ENCODE measurements at places on chromosomes 16 and 17.
A peak's percentile ranks its signal among the peaks of the same experiment; 100 is the strongest.

DNA sequence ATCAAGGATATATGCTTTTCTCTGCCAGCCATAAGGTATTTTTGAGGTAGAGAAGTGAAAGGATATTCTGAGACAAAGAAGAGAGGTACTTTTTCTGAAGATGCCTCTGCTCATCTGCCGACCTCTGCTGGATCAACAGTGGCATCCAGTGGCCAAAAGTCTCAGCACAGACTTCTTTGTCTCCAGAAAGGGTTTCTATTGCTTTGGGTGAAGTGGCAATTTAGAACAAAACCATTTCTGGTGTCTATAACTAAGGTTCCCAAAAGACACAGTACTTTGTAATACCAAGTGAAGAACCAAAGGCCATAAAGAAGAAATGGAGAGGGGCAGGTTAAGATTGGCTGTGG, 155.2 kb upstream of the C17orf78 start:
- peak; percentile 23 for DNase-seq

- DNase-seq: no peak
These were observed 86.4 kb upstream of the HS3ST2 start for GRCh38 chr16:22727285-22728166.

DNA sequence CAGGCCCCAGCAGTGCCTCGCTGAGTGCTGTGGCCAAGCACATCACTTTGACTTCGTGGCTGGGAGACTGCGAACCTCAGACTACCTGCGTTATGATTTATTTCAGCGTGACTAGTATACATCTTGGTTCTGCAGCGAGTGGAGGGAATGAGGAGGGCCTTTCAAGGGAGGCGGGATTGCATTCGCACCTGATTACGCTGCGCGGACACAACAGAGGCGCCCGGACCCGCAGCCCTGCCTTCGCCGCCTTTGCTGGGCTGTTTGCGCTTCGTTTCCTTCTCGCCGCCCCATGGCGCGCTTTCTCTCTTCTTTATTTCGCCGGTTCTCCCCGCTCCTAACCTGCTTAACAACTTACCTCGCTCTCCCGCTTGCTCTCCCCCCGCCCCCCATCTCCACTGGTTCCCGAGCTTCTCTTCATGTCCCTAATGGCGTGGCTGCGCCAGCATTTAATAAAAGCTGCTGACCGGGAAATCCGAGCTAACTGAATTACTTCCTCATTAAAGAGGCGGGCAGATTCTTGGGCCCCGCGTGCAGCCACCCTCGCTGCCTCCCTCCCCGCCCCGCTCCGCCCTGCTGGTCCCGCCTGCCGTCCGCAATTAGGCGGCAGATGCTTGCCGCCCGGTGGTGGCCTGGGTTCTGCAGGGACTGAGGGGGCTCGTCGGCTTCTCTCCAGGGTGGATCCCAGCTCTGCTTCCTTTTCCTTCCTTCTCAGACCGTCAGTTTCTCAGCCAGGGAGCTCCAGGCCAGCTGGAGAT, 257.6 kb upstream of the SDK2 start:
- peak; percentile 55 for DNase-seq

DNA sequence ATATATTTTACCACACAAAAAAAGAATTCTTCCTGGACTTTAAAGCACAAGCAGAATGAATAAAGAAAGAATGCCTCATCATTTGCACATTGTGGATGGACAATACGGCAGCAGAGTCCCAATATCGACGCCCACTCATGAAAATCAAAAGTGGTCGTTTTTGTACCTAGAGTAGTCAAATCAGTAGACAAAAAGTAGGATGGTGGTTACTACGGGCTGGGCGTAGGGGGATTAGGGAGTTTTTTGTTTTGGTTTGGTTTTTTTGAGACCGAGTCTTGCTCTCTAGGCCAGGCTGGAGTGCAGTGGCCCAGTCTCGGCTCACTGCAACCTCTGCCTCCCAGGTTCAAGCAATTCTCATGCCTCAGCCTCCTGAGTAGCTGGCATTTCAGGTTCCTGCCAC, 8.6 kb upstream of the CENPV start:
- DNase-seq: no peak

DNA sequence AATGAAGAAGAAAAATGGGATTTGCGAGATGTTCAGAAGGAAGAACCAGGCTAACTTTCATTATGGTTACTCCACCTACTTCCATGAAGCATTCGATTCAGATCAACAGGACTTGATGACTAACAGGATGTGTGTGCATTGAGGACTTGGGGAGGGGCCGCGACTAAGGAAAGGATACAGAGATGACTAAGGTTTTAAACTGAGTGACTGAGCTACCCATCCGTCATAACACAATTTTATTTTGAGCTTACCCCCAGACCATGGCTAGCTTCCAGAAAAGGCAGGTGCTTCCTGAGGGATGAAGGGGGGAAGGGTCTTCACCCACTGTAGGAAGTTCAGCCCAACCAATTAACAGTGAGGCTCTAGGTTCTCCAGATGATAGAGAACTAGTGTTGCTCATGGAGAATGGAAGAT, 2.5 kb upstream of the CDYL2 start:
- no peak for DNase-seq

GRCh38 chr16:83070416-83071209, 443.8 kb downstream of the CDH13 start:
- no peak for DNase-seq

GRCh38 chr16:71985262-71985974, 14.8 kb downstream of the PKD1L3 start:
- no peak for DNase-seq

- DNase-seq: no peak
These were observed 20.6 kb downstream of the NPTX1 start for GRCh38 chr17:80455784-80456183.

GRCh38 chr17:62737513-62737912, 70.6 kb downstream of the MARCHF10 start:
- no peak for DNase-seq

- DNase-seq: no peak
These were observed 23.9 kb downstream of the UBE2G1 start for GRCh38 chr17:4342535-4342934.

DNA sequence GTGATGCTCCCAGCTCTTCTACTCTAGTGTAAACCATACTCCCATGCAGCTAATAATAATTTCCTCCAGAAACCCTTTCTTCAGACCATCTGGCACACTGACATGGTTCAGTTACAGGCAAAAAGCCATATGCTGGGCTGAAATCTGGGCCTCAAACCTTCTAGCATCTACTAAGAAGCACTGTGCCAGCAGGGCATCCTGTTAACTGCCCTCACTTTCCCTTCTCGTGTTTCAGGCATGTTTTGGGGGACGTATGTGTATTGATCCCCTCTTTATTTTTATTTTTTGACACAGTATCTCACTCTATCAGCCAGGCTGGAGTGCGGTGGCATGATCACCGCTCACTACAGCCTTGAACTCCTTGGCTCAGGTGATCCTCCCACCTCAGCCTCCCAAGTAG, 33.3 kb downstream of the STAT5A start:
- DNase-seq: no peak

- no peak for DNase-seq
These were observed 352.6 kb downstream of the SEC14L1 start for GRCh38 chr17:77493238-77493820.

- no peak for DNase-seq
These were observed 12.7 kb upstream of the SPNS2 start for GRCh38 chr17:4485676-4486646.

DNA sequence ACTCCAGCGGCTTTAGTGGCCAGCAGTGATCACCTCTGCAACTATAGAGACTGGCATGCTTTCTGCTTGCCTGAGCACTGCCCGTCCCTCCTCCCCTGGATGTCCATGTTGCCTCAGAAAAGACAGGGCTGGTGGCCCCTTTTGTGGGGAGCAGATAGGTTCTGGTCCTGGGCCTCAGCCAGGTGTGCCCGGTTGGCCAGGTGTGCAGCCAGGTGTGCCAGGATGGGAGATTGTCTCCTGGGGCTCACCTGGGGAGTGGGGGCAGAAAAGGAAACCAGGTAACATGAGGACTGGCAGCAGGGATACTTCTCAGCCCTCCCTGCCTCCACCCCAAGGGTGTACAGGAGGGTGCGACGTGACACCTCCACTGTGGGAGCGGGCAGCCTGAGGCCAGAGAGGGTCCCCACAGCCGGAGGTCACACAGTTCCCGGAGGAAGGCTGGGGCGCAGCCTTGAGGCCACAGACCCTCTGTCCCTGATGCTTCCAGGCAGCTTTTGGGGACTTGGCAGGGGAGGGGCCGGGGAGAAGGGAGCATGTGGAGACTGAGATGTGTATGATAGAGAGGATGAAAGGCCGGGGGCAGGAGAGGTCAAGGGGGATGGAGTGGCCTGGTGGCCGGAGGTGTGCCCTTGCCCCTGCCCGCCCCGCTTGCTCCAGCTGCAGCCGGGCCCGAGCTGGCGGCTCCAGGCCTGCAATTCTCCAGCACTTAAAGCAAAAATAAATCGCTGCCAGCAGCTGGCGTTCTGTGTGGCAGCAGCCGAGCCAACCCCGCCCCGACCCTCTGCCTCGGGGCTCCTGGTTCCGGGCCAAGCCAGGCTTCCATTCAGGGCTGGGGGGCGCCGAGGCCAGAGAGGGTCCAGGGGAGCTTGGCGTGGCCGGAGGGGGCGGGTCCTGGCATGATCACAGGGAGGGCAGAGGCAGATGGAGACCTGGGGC, 6.7 kb downstream of the KCNJ12 start:
- DNase-seq: no peak

DNA sequence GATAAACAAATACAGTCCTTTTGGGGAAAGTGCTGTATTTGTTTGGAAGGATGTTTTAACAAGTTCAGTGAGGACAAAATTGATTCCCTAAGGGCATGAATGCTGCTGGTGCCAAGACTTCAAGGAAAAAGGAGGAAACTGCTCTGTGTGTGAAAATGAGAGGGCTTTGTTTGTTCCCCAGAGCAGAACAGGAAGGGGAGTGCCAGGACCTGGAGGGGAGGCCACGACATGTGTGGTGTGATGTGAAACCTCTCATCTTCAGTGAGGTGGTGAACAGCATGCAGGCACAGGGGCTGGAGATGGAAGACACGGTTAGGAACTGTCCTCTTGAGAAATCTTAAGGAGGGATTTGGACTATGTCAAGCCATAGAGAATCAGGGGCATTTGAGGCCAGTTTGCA, 46.6 kb upstream of the GRIN2A start:
- no peak for DNase-seq

DNA sequence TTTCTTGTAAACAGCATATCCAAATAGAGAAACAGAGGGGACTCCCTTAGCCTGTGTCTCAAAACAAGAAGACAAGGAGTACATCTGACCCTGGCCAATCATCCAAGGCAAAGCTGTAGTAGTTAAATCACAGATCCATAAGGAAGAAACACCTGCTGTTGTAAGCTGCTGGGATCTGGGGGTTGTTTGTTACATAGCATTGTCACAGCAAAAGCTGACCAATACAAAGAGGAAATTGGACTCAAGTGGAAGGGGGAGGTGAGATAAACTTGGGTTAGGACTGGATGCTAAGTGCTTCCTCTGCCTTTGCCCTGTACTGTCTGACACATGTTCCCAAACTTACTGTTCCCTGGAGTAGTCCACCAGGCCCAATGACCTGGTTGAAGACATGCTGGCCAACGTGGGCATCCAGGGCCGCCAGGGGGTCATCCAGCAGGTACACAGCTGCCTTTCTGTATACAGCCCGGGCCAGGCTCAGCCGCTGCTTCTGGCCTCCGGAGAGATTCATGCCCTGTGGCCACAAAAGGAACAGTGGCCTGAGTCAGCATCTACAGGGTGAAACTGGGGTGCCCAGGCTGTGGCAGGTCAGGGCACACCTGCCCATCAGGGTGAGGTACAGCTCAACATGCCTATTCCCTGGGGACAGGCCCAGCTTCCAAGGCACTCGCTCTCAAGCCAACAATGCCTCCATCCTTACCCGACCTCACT, 44.7 kb downstream of the ABCC6 start:
- no peak for DNase-seq

GRCh38 chr17:33120103-33120502, 128.5 kb downstream of the SPACA3 start:
- peak; percentile 67 for DNase-seq

DNA sequence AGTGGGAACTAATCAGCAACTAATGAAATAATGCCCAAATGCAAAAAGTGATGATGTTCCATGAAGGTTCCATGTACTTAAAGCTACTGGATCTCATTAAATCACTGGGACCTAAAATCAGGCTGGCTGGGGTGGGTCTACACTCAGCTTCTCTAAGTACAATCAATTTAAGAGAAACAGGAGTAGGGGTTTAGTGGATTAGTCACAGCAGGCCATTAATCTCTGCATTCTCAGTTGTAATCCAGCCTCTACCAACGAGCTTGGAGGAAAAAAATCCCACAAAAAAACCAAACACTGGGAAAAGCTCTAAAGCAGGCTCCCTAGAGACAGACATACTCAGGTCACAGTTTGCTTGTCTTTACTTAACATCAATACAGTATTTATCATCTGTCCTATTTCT, 15.0 kb downstream of the CA10 start:
- DNase-seq: no peak

DNA sequence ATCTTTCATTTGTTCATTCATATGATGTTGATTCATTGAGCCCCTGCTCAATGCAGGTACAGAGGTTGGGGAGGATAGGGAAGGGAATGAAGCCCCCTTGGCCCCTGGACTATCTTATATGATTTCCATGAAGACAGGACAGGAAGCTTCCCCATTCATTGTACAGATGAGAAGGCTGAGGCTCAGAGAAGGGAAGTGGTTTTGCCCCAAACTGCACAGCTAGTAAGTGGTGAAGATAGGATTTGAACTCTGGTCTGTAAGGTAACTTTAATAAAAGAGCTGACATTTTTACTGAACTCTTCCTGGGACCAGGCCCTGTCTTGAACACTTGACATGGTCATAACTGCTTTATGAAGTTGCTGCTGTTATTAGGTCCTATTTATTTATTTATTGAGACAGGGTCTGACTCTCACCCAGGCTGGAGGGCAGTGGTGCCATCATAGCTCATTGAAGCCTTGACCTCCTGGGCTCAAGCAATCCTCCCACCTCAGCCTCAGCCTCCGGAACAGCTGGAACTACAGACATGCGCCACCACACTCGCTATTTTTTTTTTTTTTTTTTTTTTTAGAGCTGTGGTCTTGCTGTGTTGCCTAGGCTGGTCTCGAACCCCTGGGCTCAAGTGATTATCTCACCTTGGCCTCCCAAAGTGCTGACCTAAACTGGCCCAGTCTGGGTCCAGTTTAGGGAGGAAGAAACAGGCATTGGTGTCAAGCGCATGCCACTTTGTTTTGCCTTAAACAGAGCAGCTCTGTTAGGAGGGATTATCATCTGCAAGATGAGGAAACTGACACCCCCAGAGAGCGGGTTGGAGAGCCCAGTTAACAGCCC, 5.0 kb downstream of the CTF1 start:
- no peak for DNase-seq

- DNase-seq: no peak
These were observed 19.9 kb downstream of the NQO1 start for GRCh38 chr16:69706256-69706974.
